ENCODE measurements at places on chromosomes 2 and 18. TPM values are rescaled to one million over a fixed set of nuclear protein-coding genes. Genes with fewer than 3 reads are reported as not detected.

GRCh38 chr2:1429895-1430294 is 16.6 kb downstream of the TPO start:
- no peak for DNase-seq
- H3K4me3 ChIP-seq, result no peak overlapping the region
- no peak overlapping the region for H3K27ac ChIP-seq
- no peaks in the 10 kb centered on the region for H3K4me1 ChIP-seq

DNA sequence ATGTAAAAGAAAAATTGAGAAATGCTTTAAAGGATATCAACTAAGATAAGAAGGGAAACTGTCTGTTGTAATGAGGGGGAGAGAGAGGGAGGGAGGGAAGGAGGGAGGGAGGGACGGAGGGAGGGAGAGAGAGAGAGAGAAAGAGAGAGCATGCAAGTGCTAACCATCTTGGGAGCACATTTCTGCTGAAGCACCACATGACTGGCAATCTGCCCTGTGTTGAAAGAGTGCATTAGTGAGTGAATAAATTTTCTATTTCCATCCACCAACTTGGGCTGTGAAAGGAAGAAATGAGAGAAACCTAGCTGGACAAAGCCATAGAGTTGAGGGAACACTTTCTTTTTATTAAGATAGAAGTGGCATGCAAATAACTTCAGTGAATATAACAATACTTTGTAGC is 110.7 kb downstream of the TMX3 start:
- no peak overlapping the region for H3K27ac ChIP-seq
- peaks cover 7% of the 10 kb centered on the region for H3K27me3 ChIP-seq
- H3K4me3 ChIP-seq, result no peak overlapping the region
- H3K4me1 ChIP-seq, result no peaks in the 10 kb centered on the region
- H3K36me3 ChIP-seq, result no peaks in the 10 kb centered on the region

GRCh38 chr2:100272841-100273329 is 49.4 kb downstream of the LONRF2 start:
- no peak overlapping the region for H3K27ac ChIP-seq
- H3K4me1 ChIP-seq, result peaks cover 4% of the 10 kb centered on the region
- no peaks in the 10 kb centered on the region for H3K36me3 ChIP-seq
- H3K4me3 ChIP-seq, result no peak overlapping the region
- no peak for DNase-seq
- H3K27me3 ChIP-seq, result no peaks in the 10 kb centered on the region

GRCh38 chr18:35141567-35142274 is 99.1 kb upstream of the ZNF397 start:
- H3K36me3 ChIP-seq, result peaks cover 26% of the 10 kb centered on the region
- no peak for DNase-seq
- no peaks in the 10 kb centered on the region for H3K27me3 ChIP-seq
- no peak overlapping the region for H3K27ac ChIP-seq

DNA sequence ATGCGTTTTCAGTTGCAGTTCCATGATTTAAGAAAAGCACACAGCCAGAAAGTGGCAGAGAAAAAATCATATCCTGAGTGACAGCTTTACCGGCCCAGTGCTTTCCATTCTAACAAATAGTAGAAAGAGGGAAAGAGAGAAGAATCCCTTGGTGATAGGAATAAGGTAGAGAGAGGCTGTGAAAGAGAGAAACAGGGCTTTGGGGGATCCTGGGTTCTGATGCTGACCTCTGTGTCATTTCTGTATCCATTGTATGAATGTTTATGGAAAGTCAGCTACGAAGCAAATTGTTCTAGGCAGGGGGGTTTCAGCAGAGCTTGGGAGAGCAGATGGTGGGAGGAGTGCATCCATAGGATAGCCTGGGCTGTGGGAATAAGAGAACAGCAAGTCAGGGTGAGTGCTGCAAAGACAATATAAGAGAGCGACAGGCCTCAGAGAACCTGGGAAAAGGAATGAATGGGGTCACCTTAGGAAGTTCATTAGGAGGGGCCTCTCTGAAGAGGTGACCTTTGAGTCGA is 203.4 kb upstream of the TNP1 start:
- peaks cover 42% of the 10 kb centered on the region for H3K4me1 ChIP-seq
- H3K36me3 ChIP-seq, result no peaks in the 10 kb centered on the region
- DNase-seq, result no peak
- no peaks in the 10 kb centered on the region for H3K27me3 ChIP-seq

Gene CYP20A1
- 16.4 TPM for total RNA-seq

Gene FIGLA
- not detected for total RNA-seq
